Left lung (tissue), 14 donors: ENCODE measurements at places on chromosomes 1 and 21.

DNA sequence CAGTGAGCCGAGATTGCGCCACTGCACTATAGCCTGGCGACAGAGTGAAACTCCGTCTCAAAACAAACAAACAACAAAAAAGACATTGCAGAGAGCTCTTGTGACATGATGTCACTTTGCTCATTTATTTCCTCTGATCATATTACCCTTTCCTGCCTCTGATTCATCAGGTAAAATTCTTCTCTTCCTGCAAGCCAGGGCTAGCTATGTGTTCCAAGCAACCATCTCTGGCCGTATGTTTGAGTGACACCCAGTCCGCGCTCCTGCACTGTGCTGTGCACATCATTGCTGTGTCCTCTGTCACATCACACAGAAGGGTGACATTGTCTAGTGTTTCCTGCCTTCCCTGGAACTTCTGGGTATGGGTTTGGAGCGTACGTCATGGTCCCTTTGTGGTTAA lies 251.3 kb downstream of the PCP4 start:
- DNase-seq, result no peak
- no peaks in the 10 kb centered on the region for H3K27me3 ChIP-seq
- no peak overlapping the region for H3K27ac ChIP-seq
- H3K4me1 ChIP-seq, result no peaks in the 10 kb centered on the region

DNA sequence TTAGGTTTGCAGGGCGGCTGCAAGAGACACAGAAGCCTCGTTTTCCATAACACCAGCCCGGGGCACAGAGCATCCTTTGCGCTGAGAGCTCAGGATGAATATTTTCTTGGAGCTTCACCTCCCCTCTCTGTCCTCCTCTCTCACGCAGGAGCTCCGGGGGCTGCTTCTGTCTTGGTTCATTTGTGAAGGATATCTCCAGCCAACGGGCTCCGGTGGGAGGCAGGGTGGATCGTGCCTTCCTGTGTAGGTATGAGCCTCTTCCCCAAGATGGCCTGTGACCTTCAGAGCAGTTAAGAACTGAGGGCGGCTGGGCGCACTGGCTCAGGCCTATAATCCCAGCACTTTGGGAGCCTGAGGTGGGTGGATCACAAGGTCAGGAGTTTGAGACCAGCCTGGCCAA lies 319.0 kb upstream of the C1orf174 start:
- no peak for DNase-seq
- H3K4me1 ChIP-seq, result no peaks in the 10 kb centered on the region
- no peak overlapping the region for H3K27ac ChIP-seq
- no peaks in the 10 kb centered on the region for H3K36me3 ChIP-seq
- no peak overlapping the region for H3K4me3 ChIP-seq

- H3K27me3 ChIP-seq, result no peaks in the 10 kb centered on the region
- DNase-seq, result no peak
- no peak overlapping the region for H3K4me3 ChIP-seq
Observed at GRCh38 chr1:54096227-54096876, 42.9 kb downstream of the TCEANC2 start.

- no peak overlapping the region for H3K4me3 ChIP-seq
- H3K36me3 ChIP-seq, result no peaks in the 10 kb centered on the region
- no peak for DNase-seq
- H3K27me3 ChIP-seq, result no peaks in the 10 kb centered on the region
- no peak overlapping the region for H3K27ac ChIP-seq
- H3K4me1 ChIP-seq, result no peaks in the 10 kb centered on the region
Observed at GRCh38 chr1:103145449-103145848, 37.1 kb upstream of the COL11A1 start.

- H3K4me3 ChIP-seq, result peak overlapping the region; percentile 78
- no peaks in the 10 kb centered on the region for H3K27me3 ChIP-seq
- no peak overlapping the region for H3K27ac ChIP-seq
- DNase-seq, result no peak
- peaks cover 44% of the 10 kb centered on the region for H3K36me3 ChIP-seq
- peaks cover 12% of the 10 kb centered on the region for H3K4me1 ChIP-seq
Observed at GRCh38 chr1:156336242-156336641, 1.9 kb downstream of the CCT3 start.

- no peaks in the 10 kb centered on the region for H3K27me3 ChIP-seq
- H3K4me3 ChIP-seq, result no peak overlapping the region
- H3K36me3 ChIP-seq, result no peaks in the 10 kb centered on the region
- H3K4me1 ChIP-seq, result no peaks in the 10 kb centered on the region
- H3K27ac ChIP-seq, result no peak overlapping the region
- no peak for DNase-seq
Observed at GRCh38 chr1:152374451-152374850, 14.6 kb upstream of the FLG2 start.

- no peak overlapping the region for H3K4me3 ChIP-seq
- H3K27ac ChIP-seq, result no peak overlapping the region
- no peak for DNase-seq
Observed at GRCh38 chr1:56404066-56404465, 175.3 kb downstream of the PLPP3 start.

GRCh38 chr1:20166051-20166450 lies 19.8 kb upstream of the UBXN10 start:
- H3K27ac ChIP-seq, result no peak overlapping the region
- H3K4me3 ChIP-seq, result no peak overlapping the region
- no peaks in the 10 kb centered on the region for H3K4me1 ChIP-seq
- no peaks in the 10 kb centered on the region for H3K27me3 ChIP-seq

DNA sequence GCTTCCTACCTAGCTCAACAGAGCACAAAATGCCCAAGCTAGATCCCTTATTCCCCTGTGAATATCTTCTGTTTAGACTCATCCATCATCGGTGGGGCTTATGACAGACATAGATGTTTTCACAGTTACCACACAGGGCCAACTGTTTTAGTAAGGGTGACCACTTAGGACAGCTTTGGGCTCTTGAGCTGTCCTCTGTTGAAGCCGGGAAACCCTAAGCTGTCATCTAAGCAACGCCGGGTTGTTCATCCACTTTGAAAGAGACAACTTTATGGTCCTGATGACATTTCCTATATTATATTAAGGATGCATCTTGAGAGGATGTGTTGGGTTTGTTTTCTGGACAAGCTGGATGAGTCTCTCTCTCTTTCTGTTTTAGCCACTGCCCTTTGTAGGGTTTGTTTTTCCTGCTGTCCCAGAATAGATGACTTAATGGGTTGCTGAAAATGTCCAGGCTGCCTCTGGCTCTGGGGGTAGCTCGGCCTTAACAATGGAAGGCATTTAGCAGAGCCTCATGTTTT lies 110.5 kb upstream of the UBE2U start:
- H3K4me3 ChIP-seq, result no peak overlapping the region
- no peaks in the 10 kb centered on the region for H3K27me3 ChIP-seq
- no peaks in the 10 kb centered on the region for H3K4me1 ChIP-seq
- H3K36me3 ChIP-seq, result no peaks in the 10 kb centered on the region

DNA sequence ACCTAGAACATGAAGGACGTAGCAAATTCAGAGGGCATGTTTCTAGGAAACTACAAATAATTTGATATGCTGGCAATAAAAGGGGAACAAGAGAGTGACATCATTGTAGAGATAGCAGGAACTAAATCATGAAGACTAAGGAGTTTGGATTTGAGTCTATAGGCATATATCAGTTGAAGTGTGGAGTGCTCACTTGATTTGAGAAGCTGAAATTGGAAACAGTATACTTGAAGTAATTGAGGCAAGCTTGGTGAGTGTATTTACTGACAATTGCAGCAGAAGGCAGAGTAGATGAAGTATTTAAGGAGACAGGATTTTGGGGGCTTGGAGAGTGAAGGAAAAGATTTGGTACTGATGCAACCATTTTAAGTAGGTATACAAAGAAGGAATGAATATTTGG lies 6.4 kb upstream of the TMCO2 start:
- H3K4me1 ChIP-seq, result no peaks in the 10 kb centered on the region
- no peaks in the 10 kb centered on the region for H3K27me3 ChIP-seq
- peaks cover 33% of the 10 kb centered on the region for H3K36me3 ChIP-seq
- no peak for DNase-seq
- peak overlapping the region; percentile 18 for H3K27ac ChIP-seq

DNA sequence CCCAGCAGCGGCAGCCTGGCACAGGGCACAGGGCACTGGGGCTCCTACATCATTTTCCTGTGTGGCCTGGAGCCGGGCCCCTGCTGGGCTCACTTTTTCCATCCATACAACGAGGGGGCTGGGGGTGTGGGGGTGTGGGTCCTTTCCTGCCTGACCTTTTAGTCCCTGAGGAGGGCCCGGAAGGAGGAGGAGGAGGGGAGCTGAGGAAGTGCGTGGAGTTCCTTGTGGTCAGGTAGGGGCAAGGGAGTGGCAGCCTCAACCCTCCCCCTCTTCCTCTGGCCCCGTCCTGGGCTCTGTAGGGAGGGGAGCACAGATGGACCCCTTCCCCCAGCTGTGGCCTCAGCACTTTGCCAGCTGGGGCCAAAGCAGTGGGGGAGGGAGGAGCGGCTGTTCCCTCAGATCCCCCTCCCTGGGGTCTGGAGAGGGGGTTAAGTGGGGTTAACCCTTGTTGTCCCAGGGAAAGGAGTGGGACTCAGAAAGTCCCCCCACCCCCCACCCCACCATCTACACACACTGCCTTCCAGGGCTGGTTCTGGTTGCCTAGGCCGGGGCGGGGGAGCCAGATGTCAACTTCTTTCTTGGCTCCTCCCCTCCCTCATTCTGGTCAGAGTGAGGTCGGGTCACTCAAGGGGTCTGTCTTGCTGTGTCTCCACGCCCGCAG lies 5.7 kb downstream of the NTRK1 start:
- no peaks in the 10 kb centered on the region for H3K36me3 ChIP-seq
- no peak for DNase-seq
- H3K27me3 ChIP-seq, result peaks cover 66% of the 10 kb centered on the region
- H3K4me1 ChIP-seq, result no peaks in the 10 kb centered on the region

DNA sequence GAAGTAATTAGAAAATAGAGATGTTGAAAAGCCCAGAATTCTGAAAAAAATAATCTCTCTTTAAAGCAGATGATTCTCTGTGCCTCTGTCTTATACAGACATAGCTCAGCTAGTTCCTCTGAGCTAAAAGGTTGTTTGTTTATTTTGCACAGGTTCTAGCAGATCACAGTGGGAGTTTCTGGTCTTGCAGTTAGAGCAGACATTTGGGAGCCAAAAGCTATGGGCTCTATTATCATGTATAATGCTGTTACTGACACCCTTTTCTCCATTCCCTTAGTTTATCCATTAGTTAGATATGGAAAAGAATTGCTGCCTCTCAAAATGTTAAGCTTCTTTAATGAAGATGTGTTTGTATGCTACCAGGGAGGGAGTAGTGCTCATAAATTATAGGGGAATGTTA lies 20.5 kb upstream of the CD55 start:
- H3K27ac ChIP-seq, result no peak overlapping the region
- H3K27me3 ChIP-seq, result no peaks in the 10 kb centered on the region
- peaks cover 9% of the 10 kb centered on the region for H3K4me1 ChIP-seq
- no peak overlapping the region for H3K4me3 ChIP-seq
- H3K36me3 ChIP-seq, result no peaks in the 10 kb centered on the region

DNA sequence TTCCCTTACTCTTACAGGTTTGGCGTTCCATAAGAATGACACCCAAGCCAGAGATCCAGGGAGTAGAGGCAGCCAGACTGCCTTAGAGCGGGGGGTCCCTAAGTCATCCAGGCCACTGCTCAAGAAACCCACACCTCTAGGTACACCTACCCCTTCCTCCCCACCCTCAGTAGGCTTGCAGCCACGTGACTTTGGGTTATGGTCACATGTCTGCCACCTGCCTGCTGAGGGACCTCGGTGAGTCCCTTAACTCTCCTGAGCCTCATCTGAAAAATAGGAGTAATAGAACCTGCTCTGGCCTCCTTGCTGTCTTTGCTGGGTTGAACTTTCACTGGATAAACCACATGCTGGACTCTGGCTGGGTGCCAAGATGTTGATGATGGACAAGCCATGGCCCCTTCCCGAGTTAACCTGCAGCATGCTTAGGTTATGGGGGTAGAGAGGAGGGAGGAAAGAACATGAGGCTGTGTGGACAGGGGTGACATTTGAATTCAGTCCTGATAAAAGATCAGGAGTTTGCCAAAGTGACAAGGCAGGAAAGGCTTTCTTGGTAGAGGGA lies 4.5 kb downstream of the RPS6KA1 start:
- H3K4me1 ChIP-seq, result peaks cover 12% of the 10 kb centered on the region
- no peaks in the 10 kb centered on the region for H3K27me3 ChIP-seq
- peaks cover 12% of the 10 kb centered on the region for H3K36me3 ChIP-seq
- H3K4me3 ChIP-seq, result no peak overlapping the region
- H3K27ac ChIP-seq, result no peak overlapping the region
- DNase-seq, result no peak

- DNase-seq, result no peak
- H3K27me3 ChIP-seq, result no peaks in the 10 kb centered on the region
- peaks cover 54% of the 10 kb centered on the region for H3K4me1 ChIP-seq
- H3K4me3 ChIP-seq, result no peak overlapping the region
- H3K36me3 ChIP-seq, result peaks cover 25% of the 10 kb centered on the region
Observed at GRCh38 chr1:109095631-109096030, 5.1 kb downstream of the TMEM167B start.

GRCh38 chr1:183642166-183642565 lies 6.6 kb upstream of the ARPC5 start:
- H3K4me1 ChIP-seq, result peaks cover 4% of the 10 kb centered on the region
- H3K27me3 ChIP-seq, result no peaks in the 10 kb centered on the region
- no peak for DNase-seq
- H3K27ac ChIP-seq, result no peak overlapping the region
- H3K36me3 ChIP-seq, result no peaks in the 10 kb centered on the region

- H3K4me1 ChIP-seq, result peaks cover 24% of the 10 kb centered on the region
- no peak overlapping the region for H3K4me3 ChIP-seq
- DNase-seq, result peak; percentile 66
- H3K36me3 ChIP-seq, result peaks cover 46% of the 10 kb centered on the region
- no peaks in the 10 kb centered on the region for H3K27me3 ChIP-seq
Observed at GRCh38 chr21:43902441-43902840, 37.4 kb downstream of the AGPAT3 start.

DNA sequence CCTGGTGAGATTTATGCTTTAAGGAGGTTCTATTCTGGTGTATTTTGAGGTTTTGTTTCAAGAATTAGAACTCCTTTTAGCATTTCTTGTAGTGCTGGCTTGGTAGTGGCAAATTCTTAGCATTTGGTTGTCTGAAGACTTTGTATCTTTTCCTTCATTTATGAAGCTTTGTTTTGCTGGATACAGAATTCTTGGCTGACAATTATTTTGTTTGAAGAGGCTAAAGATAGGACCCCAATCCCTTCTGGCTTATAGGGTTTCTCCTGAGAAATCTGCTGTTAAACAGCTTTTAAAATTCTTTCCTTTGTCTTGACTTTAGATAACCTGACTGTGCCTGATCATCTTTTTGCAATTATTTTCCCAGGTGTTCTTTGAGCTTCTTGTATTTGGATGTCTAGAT lies 58.6 kb downstream of the GPR137B start:
- H3K4me3 ChIP-seq, result no peak overlapping the region
- DNase-seq, result no peak
- H3K27me3 ChIP-seq, result no peaks in the 10 kb centered on the region

- no peaks in the 10 kb centered on the region for H3K36me3 ChIP-seq
- no peaks in the 10 kb centered on the region for H3K27me3 ChIP-seq
- H3K4me3 ChIP-seq, result peak within 1 kb of the TSS; percentile 54
- peak within 1 kb of the TSS; percentile 83 for H3K27ac ChIP-seq
- peak; percentile 97 for DNase-seq
Observed at GRCh38 chr1:117121589-117122329, at the start of gene TRIM45. TSS of gene TRIM45 (minus strand) at chr1:117121749. CDS start at chr1:117121201, 548 bp downstream.

GRCh38 chr1:5622412-5622811 lies 369.8 kb downstream of the NPHP4 start:
- no peaks in the 10 kb centered on the region for H3K4me1 ChIP-seq
- H3K27ac ChIP-seq, result no peak overlapping the region
- no peak overlapping the region for H3K4me3 ChIP-seq
